ENCODE measurements at places on chromosomes 11 and 22.
A peak's percentile ranks its signal among the peaks of the same experiment; 100 is the strongest.

DNA sequence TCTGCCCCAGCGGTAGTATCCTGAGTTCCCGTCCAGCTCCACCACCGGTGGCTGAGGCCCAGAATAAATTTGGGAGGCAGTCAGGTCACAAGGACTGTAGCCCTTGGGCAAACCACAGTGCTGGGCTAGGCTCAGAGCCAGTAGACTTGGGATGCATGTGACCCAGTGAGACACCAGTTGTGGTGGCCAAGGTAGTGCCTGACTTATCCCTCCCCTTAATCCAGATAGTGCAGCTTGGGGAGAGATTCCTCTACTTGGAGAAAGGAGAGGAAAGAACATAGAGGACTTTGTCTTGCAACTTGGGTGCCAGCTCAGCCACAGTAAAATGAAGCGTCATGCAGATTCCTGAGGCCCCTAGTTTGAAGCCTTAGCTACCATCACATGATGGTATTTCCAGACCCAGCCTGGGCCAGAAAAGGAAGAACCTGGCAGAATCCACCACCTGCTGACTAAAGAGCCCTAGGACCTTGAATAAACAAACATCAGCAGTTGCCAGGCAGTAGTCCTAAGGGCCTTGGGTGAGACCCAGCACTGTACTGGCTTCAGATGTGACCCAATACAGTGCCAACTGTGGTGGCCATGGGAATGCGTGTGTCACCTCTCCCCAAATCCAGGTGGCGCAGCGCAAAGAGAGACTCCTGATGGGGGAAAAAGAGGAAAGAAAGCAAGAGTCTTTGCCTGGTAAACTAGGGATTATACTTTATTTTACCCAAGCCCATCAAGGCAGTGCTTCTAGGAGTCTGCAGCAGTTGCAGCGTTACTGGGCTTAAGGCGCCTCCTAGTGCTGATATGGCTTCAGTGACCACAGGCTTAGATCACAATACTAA, 17.0 kb upstream of the DDX10 start:
- DNase-seq: peak; percentile 9

DNA sequence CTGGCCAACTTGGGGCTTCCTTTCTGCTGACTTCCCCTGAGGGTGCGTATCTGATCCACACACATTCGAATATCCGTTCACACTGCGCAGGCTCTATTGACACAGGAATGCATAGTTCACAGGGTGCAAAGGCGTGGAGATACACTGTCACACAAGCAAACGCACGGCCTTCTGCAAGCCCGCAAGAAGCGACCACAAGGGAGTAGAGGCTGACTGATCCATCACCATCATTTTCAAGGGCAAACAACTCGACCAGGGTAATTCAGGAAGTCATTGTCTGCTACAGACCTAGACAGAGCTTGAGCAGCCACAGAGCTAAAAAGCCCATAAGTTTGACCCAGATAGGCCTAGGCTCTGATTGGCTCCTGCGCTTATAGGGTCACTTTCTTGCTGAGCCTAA, 392.3 kb downstream of the MN1 start:
- DNase-seq: no peak

- no peak for DNase-seq
These were observed 12.2 kb downstream of the KCTD17 start for GRCh38 chr22:37063431-37064420.

DNA sequence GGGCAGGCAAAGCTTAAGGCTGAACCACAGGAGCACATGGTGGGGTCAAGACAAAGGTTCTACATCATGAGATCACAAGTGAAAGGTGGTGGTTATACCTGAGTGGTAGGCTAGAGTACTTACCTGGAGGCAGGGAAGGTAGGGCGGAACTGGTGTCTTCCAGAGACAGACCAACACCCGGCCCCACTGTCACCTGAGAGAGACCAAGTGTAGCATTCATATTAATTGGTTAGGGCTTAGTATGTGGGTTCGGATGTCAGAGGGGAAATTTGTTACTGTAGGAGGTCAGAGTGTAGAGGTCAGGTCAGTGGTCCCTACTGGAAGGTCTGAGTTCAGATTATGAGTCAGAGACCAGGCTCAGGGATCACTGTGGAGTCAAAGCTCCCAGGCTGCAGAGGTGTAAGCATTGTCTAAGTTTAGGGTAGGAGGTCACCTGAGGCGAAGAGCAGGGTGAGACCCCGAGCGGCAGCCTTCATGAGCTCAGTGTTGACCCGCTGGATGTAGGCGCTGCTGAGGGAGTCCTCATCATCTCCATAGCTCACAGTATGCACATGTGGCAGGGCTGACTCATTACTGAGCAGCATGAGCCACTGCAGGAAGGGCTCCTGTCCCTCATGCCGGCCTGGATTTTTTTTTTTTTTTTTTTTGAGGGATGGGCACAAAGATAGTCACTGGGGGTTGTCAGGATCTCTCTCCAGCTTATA, 3.2 kb downstream of the TPP1 start:
- no peak for DNase-seq

DNA sequence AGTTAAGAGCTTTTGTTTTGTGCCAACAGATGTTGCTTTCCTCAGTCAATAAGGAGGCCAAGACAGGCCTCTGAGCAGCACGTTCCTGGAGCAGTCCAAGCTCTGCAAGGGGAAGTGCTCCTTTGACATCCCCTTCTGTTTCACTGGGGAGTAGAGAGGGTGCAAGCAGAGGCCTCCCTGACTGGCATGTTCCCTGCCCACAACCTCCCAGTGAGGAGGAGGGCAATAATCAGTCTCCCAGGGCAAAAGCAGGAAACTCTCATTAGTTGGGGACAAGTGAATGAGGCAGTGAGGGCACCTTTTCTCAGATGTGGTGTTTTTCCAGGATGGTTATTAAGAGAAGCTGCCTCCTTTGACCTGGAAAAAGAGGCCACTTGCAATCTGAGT, 79.5 kb upstream of the ZBED5 start:
- DNase-seq: no peak

DNA sequence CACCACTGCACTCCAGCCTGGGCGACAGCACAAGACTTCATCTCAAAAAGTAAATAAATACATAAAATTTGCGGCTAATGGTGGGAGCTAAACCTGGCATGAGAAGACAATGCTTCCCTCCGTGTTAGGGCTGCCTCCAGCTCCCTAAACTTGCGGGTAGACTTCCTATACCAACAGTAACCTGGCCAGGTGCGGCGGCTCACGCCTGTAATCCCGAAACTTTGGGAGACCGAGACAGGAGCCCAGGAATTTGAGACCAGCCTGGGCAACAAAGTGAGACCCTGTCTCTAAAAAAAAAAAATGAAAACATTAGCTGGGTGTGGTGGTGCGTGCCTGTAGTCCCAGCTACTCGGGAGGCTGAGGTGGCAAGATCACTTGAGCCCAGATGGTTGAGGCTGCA, 25.3 kb downstream of the SLC25A18 start:
- no peak for DNase-seq

GRCh38 chr11:2328656-2329354, 27.0 kb downstream of the TSPAN32 start:
- no peak for DNase-seq

DNA sequence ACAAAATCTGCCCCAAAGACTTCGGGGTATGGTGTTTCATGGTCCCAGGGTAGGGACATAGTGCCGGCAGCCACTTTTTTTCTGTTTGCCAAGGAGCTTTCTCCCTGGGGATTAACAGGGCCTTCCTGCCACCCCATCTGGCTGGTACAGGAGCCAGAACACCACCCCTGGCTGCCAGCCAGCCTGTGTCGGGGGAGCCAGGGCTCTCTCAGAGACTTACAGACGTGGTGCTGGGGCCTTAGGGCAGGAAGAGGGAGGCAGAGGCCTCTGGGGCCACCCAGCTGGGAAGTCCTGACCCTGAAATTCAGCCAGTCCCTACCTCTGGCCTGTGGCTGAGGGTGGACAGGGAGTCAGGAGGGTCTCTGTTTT, 52.4 kb upstream of the CDON start:
- no peak for DNase-seq

DNA sequence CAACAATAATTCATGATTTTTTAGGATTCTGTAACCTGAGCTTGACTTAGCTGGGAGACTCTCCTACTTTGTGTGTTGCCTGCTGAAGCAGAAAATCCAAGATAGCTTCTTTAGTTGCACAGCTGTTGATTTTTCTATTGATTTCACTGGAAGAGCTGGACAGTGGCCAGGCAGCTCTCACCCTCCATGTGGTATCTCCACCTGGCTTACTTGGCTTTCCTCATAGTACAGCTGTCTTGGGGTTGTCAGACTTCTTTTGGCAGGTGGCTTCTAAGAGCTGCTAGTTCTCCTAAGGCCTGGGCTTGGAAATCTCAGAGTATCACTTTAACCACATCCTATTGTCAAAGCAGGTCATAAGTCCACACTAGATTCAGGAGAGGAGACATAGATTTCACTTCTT, 130.8 kb upstream of the SPON1 start:
- DNase-seq: no peak

GRCh38 chr11:830295-831117, 2.2 kb upstream of the CD151 start:
- DNase-seq: peak; percentile 46

DNA sequence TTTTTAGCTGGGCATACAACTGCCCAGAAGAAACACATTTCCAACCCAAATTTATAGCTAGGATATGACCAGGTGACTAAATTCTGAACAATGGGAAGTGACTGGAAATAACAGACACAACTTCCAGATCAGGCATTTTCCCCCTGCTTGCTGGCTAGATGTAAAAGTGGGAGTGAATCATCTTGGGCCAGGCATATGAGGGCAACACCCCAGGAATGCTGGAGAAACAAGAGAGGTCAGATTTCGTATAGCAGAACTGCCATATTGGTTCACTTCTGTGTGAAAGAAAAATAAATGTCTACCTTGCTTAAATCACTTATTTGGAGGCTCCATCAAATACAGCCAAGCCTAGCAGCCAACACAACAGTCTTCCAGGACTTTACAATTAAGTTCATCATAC, 7.4 kb downstream of the ATL3 start:
- DNase-seq: no peak

- no peak for DNase-seq
These were observed 631.4 kb upstream of the B3GAT1 start for GRCh38 chr11:135043434-135043833.

GRCh38 chr11:72815110-72815618, 953 bp downstream of the ATG16L2 start:
- no peak for DNase-seq

All from activated naive CD8-positive, alpha-beta T cell treated with anti-CD3 and anti-CD28 coated beads, Interleukin-2, amount 50 U/mL, for 16 hours (primary cell).